Renal cortex interstitium (tissue), 15 donors: ENCODE measurements at places on chromosomes 5 and 9.

GRCh38 chr9:36808251-36808650, 225.8 kb downstream of the PAX5 start:
- DNase-seq, result no peak

DNA sequence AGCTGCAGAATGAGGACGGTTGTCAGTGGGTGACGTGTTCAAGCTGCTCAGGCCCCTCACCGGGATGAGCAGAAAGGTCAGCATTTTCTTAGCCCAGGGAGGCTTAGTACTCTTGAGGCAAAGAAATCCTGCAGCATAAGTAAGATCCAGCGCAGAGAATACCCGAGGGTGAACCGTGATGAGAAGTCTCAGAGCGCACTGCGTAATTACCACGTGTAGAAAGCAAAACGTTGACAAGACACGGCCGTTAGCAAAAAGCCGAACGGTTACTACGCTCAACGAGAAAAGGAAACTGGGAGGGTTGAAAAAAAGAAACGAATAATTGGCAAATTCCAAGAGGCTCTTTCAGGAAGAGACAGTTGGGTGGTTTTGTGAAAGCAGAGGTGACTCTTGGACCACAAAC, 104.0 kb downstream of the COL23A1 start:
- no peak for DNase-seq

- DNase-seq, result peak; percentile 24
These were observed 2.8 kb downstream of the CDH10 start for GRCh38 chr5:24642022-24642421.

- DNase-seq, result no peak
These were observed 1975.3 kb upstream of the CDH6 start for GRCh38 chr5:29218138-29218537.

GRCh38 chr9:34612788-34613390, 992 bp upstream of the RPP25L start:
- peak; percentile 88 for DNase-seq

GRCh38 chr5:149150457-149150856, 9.2 kb downstream of the ABLIM3 start:
- DNase-seq, result no peak
